ENCODE measurements at places on chromosomes 1 and 21.
A peak's percentile ranks its signal among the peaks of the same experiment; 100 is the strongest.

GRCh38 chr1:159068886-159069285 is 7.7 kb downstream of the AIM2 start:
- no peak for DNase-seq

- no peak for DNase-seq
Observed at GRCh38 chr1:207259391-207259790, 62.1 kb upstream of the CD55 start.

DNA sequence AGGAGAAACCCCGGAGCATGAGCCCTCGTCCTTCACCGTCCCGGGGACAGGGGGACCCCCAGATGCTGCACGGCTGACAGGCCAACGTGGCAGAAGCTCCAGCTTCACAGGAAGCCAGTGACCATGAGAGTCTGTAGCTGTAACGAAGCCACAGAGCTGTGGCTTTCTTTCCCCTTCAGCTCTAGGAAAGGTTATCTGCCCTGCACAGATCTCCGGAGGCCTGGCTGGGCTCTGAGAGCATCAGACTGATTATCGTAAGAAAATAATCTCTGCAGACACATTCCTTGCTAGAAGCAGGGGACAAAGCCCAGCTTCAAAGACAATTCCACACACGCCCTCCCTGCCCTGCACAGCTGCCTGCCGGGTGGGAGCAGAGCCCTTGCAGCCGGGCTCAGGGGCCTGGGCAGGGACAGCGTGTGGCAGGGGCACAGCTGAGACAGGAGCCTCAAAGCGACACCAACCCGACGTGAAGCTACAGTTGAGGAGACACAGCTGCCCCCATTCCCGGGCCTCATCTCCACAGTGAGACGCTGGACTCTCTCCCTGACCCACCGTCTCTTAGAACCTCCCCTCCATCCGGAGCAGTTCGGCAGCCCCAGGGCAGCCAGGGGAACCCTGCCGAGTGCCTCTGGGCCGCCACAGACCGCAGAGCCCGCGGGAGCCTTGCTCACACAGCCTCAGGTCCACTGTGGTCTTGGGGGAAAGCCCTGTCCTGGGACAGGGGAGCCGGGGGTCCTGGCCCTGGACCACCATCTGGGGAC is 30.6 kb downstream of the POFUT2 start:
- no peak for DNase-seq

GRCh38 chr1:217191441-217191840 is 439.4 kb downstream of the GPATCH2 start:
- DNase-seq, result no peak

- no peak for DNase-seq
Observed at GRCh38 chr21:43591571-43591970, 67.7 kb downstream of the HSF2BP start.

- no peak for DNase-seq
Observed at GRCh38 chr1:64038965-64039364, 164.5 kb upstream of the UBE2U start.

- DNase-seq, result peak; percentile 25
Observed at GRCh38 chr1:87144316-87144895, 184.3 kb upstream of the LMO4 start.

GRCh38 chr1:27122652-27123051 is 32.3 kb downstream of the SLC9A1 start:
- peak; percentile 92 for DNase-seq

DNA sequence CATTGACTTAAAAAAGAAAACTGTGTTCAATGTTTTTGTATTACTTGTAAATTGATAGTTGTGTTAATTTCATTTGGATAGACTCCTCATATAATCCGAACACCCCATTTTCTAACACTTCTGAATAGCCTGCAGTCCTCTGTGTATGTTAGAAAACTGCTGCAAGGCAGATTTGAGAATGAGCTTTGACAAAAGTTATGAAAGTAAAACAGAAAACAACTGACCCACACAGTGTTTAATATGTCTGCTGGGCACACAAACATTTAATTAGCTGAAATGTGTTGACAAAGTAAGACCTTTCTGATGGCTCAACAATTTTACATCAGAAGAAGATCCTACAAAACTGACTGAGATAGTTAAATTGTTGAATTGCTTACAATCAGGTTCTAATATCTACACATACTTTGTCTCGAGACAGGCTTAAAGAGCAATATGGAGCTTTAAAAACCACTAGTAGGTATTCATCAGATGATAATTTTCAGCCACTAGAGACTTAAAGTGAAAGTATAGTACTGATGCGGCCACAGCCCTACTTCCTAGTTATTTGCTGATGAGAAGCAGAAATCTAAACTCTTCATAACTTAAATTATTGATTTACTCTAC is 40.0 kb upstream of the PRMT6 start:
- DNase-seq, result no peak

- DNase-seq, result no peak
Observed at GRCh38 chr21:37281579-37281978, 14.4 kb upstream of the VPS26C start.

- DNase-seq, result no peak
Observed at GRCh38 chr1:43421976-43422750, 31.6 kb downstream of the HYI start.

All from thyroid gland (tissue), 4 donors.